Effector memory CD4-positive, alpha-beta T cell (primary cell): ENCODE measurements at places on chromosomes 11 and 22.

GRCh38 chr11:69245491-69246345 is 48.2 kb upstream of the MYEOV start:
- DNase-seq: no peak

DNA sequence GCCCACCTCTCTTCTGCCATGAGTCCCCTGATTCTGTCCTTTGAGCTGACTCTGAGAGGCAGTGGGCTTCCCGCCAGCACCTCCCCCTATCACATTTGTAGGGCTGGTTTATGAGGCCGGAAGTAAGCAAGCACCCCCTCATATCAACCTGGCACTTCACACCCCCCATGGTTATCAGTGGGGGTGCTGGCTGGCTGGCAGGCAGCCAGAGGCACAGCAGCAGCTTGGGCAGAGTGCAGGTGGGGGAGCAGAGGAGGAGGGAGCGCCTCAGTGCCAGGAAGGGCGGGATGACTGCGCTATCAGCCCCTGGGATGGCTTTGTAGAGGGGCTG is 22.9 kb upstream of the CHRM4 start:
- DNase-seq: no peak

- no peak for DNase-seq
These were observed 1228.0 kb downstream of the TBC1D22A start for GRCh38 chr22:47990481-47990880.

DNA sequence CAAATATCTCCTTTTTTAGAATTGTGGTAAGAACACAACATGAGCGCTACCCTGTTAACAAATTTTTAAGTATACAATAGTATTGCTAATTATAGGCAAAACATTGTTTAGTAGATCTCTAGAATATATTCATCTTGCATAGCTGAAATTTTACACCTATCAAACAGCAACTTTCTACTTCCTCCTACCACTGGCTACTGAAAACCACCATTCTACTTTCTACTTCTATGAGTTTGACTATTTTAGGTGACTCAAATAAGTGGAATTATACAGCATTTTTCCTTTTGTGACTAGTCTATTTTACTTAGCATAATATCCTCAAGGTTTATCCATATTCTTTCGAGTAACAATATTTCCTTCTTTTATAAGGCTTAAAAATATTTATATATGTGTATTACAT is 128.4 kb downstream of the FAM76B start:
- no peak for DNase-seq

GRCh38 chr22:36486619-36487384 is 5.4 kb upstream of the TXN2 start:
- DNase-seq: peak; percentile 31

- no peak for DNase-seq
These were observed 31.9 kb upstream of the FTH1 start for GRCh38 chr11:61999141-61999975.

DNA sequence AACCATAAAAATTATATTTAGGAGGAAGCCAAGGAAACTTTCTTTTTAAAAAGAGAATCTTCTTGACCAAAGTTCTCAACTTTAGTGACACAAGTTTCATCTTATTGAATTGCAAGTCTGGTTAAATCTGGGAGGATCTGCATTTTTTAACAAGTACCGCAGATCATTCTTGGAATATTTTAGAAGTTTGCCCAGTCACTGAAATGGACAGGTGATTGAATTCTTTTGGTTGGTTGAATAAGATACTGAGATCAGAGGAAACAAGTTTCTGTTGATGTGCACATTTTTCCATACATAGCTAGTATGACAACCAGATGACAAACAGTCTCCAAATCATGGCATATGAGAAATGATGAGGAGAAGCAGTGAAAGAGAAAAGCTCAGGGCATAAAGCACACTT is 50.2 kb downstream of the SLN start:
- DNase-seq: no peak

DNA sequence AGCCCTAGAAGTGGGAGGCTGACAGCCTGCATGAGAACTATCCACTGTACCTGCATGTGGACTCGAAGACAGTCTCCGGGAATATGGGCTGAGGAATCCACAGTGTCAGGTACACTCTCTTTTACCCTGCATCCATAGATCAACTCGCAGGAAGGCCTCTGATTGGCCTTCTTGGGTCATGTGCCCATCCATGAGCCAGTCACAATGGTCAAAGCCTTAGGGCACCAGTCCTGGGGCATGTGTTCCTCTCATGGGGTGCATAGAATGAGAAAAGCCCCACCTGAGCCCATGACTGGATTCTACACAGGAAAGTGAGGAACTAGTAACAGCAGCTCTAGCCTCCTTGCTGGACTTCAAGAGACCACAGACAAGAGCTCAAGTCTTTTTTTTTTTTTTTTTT is 10.6 kb downstream of the ART1 start:
- no peak for DNase-seq

DNA sequence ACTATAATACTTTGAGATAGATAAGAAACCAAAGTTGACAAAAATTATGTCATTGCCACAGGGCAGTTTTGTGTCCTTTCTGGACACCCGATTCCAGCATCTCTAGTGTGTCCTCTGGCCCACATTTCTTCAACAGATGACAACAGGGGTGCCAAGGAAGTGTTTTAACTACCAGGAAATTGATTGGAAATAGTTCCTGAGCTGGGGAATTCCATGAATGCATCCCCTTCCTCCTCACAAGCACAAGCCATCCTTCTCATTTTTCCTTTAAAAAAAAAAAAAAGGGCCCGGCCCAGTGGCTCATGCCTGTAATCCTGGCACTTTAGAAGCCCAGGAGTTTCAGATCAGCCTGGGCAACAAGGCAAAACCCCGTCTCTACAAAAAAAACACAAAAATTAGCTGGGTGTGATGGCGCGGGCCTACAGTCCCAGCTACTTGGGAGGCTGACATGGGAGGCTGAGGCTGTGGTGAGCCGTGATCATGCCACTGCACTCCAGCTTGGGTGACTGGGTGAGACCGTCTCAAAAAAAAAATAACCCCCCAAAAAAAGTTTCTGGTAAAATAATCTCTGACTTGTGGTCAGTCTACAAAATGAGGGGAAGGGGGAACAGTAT is 797 bp upstream of the B3GAT3 start:
- no peak for DNase-seq

DNA sequence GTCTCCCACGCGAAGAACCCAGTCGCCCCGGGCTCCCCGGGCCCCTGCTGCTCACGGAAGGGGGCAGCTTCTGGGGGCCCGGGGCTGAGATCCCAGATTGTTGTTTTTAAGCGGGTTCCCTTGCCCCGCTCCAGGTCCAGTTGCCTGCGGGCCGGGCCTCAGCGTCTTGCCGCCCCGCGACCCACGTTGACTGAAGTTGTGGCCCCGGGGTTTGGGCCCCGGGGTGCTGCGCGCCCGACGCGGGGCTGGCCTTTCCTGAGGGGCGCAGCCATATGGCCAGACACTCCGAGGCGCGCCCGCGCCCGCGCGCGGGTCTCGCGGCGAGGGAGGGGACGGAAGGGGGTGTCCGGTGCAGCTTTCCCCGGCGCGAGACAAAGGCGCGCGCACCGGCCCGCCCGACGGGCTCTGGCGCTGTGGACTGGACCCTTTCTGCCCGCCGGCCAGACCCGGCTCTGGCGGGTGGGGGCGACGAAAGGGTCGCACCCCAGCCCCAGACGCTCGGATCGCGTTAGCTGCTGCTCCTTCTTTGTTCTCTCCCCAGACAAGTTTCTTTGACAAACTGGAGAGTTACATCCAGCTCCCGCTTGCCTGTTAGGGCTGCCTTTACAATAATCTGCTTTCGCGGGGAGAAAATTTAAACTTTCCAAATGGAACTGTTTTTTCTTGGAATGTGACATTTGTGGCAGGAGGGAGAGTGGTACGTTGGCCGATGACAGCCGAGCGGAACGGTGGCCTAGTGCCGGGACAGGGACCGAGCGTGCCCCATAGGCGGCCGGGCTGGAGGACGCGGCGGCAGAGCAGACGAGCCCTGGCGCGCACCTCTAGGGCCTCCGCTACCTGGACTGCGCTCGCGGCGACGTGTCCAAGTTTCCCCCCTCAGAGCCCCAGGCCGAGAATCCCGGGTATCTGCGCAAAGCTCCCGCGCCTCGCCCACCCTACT is 716 bp downstream of the AMOTL1 start:
- no peak for DNase-seq

GRCh38 chr11:128022007-128022368 is 565.4 kb downstream of the ETS1 start:
- DNase-seq: no peak

GRCh38 chr11:95907476-95907875 is 16.4 kb downstream of the MTMR2 start:
- DNase-seq: no peak

GRCh38 chr11:70677232-70677916 is 279.0 kb downstream of the CTTN start:
- no peak for DNase-seq

DNA sequence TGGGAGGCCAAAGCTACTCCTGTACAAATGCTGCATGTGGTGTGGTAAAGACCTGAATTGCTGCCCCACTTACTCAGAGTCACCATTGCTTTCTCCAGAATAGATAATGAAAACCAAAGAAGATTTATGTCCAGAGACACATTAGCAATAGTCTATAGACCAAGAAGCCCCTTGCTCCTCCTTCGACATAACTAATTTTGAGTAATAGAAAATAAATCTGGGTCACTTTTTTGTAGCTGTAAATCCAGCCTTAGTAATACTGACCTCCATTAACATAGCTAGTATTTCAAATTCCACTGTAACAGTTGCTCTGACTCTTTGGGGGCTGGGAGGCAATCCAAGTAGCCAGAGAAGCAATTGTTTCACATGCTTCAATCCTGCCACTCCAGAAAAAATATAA is 145.9 kb downstream of the MAML2 start:
- no peak for DNase-seq

DNA sequence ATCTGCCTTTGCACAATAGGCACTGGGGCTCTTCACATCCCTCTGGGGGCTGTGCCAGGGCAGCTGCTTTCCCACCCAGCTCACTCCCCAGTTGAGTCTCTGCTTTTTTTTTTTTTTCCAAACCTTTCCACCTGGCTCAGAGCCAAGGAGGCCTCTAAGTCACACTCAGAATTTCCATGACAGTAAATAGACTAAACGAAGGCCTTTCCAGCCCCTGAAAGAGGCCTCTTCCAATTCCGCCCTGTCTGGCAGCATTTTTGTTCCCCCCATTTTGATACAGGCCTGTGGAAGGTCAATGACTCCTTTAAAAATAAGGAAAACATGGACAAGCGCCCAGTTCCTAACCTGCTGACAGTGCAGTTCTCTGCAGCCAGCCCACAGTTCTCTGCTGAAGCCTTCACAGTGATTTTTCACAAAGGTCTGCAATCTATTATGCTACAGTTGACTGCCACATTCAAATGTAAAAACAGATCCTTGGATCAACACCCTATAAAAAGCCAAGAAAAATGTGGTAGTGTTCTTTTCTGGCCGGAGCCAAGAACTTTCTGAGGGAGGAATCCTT is 107.5 kb upstream of the SESN3 start:
- DNase-seq: no peak

DNA sequence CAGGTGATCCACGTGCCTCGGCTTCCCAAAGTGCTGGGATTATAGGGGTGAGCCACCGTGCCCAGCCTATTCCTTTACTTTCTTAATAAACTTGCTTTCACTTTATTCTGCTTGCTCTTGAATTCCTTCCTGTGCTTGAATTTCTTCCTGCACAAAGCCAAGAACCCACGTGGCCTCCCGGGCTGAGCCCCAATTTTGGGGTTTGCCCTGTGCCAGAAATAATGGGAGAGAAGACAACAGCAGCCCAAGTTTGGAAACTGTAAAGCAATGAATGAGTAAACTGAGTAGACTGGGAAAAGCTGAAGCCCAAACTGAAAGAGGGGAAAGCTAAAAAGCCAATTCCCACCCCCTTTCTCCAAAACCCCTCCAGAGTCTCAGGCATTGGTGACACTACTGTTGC is 136.4 kb downstream of the NECTIN1 start:
- DNase-seq: no peak

GRCh38 chr11:119319136-119319699 is 2.3 kb upstream of the MCAM start:
- no peak for DNase-seq

GRCh38 chr11:102390667-102391465 is 43.9 kb downstream of the BIRC2 start:
- peak; percentile 27 for DNase-seq

DNA sequence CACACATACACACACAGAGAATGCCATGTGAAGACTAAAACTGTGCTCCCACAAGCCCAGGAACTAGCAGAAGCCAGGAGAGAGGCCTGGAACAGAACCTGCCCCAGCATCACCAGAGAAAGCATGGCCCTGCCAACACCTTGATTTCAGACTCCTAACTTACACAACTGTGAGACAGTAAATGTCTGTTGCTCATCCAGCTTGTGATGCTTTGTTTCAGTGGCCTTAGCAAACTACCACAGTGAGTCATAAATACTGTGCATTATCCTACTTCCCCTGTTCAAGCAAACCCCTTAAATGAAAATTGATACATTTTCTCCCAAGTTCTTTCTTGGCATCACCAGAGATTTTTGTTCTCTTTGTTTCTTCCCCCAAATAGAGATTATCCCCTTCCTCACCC is 1539.4 kb upstream of the TENM4 start:
- DNase-seq: no peak

GRCh38 chr22:42990131-42990838 is 24.7 kb downstream of the PACSIN2 start:
- no peak for DNase-seq

DNA sequence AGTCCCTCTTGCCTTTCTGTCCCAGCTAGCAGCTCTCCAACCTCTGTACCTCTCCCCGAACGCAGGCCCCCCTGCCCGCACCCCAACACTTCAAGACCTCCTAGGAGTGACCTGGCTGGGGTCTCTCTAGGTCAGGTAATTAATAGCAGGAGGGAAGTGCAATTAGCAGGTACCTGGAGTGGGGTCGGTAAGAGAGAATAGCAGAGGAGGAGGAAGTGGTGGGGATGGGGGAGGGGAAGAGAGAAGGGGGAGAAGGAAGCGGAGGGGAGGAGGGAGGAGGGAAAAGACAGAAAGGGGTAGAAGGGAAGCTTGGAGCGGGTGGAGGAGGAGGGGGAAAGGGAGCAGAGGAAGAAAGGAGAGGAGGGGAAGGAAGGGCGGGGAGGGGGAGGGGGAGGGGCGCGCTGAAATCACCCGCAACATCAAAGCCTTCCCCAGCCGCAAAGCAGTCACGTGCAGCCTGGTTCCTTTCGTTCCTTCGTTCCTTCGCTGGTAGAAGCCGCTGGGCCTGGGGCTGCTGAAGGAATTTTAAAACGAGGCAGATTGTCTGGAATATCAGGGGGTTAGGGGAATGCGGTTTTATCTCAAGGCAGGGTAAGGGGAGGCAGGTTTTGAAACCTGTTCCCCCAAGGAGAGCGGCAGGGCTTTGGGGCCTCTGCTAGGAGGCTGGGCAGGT is 29.3 kb upstream of the TCF20 start:
- peak; percentile 59 for DNase-seq

DNA sequence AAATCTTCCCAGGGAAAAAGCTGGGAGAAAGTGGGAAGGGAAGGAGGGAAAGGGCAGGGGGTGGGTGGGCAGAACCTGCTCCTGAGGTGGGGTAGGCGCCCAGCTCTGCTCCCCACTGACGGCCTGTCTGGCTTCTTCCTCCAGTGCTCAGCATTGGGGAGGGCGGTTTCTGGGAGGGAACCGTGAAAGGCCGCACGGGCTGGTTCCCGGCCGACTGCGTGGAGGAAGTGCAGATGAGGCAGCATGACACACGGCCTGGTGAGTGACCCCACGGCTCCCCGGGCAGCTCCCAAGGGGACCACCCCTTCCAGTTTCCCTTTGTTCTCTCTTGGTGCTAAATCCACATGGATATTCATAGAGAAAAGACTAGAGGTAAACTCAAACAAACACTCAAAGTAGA is 25.9 kb downstream of the SHANK3 start:
- DNase-seq: no peak

- DNase-seq: no peak
These were observed 71.7 kb upstream of the DRD2 start for GRCh38 chr11:113546757-113547507.

- DNase-seq: no peak
These were observed 3.0 kb upstream of the SOX6 start for GRCh38 chr11:16359369-16359768.
